HCEC 1CT (cell line): ENCODE measurements at places on chromosomes 1 and 21.

GRCh38 chr1:228141226-228142044 lies 1.4 kb downstream of the GUK1 start:
- DNase-seq, result no peak

DNA sequence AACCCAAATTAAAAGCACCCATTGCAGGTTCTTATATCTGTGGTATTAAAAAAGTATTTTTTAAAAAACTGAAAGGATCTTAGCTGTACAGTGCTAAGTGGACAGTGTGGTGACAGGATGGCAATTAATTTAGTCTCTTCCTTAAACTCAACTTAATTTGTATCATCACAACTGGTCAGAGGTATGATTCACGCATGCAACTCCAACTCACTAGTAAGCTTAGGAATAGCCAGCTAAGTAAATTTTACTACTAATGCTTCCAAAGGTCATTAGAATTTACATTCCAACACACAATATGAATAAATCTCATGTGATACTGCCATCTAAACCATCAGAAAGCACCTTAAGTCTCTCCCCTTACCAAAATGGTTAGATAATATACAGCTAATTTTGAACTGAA lies 35.4 kb downstream of the ENAH start:
- DNase-seq, result peak; percentile 63

- no peak for DNase-seq
Measured at GRCh38 chr1:53127546-53127945, 14.9 kb downstream of the SLC1A7 start.

DNA sequence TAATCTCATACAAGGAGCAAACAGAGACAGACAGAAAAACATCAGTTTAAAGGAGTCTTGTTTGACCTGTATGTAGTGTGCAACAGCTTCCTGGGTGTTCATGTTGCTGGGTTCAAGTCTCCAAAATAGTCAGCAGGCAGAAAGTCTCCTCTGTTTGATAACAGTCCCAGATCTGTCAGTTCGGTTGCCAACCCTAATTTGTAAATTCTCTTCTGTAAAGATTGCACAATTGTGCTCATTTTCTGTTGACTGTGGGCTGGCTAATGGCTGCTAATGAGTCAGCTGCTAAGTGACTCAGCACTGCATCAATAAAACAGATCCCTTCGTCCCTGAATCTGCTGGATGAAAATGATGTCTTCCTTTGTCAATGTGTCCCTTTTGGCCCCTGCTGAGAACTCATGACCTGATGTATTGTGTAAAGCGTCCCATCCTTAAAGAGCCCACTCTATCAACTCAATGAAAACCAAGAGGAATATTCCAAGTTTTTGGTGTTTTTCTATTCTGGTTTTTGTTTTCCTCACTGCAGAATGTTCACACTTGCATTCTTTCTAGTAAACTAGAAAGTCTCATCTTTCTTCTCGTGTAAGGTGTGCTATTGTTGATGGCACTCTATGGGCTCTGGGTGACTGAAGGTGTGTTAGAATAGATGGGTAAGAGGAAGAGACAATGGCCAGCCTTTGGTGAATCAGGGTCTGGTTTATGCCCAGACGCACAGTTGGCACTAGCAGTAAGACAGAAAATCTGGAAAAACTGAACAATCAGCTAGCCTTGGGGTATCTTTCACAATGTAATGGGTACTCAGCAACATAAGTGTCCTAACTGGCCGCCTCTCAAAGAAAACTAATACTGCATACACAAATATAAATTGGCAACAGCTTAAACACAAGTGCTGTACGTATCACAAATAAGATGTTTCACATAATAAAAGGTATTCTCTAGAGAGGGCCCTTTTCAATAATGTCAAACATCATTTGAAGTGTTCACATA lies 75.1 kb upstream of the SIPA1L2 start:
- DNase-seq, result peak; percentile 65

DNA sequence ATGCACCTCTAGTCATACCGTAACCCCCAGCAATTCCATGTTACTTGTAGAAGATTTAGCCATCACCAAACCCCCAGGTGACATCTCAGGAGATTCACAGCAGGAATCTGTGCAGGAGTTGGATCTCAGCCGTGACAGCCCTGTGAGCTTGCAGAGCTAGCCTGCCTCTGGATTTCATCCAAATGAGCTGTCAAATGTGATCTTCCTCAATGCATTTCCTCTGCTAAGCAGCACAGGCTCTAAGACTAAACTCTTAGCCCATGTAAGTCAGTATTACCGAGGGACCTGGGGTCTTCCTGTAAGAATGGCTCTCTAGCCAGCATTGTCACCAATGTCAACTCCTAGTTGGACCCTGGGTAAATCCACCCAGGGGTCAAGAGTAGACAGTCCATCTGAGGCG lies 41.7 kb downstream of the UMODL1 start:
- no peak for DNase-seq

DNA sequence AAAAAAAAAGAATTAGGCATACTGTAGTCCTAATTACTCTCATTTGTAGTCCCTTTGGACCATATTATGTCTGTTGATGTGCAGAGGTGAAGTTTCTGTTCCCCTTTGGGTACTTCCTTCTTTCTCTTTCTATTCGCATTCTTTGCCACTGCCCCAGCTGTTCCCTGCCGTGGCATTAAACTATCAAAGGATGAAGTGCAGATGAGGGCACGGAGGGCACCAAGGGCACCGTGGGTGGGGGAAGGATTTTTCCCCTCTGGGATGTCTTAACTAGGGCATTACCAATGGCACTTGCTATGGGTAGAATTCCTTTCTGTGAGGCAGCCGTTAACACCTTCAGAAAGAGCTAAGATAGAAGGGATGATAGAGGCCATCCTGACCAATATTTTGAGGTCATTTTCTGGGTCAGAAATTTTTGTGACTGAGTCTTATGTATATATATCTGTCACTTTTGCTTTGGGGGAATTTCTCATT lies 4.9 kb upstream of the MAPKAPK2 start:
- no peak for DNase-seq

DNA sequence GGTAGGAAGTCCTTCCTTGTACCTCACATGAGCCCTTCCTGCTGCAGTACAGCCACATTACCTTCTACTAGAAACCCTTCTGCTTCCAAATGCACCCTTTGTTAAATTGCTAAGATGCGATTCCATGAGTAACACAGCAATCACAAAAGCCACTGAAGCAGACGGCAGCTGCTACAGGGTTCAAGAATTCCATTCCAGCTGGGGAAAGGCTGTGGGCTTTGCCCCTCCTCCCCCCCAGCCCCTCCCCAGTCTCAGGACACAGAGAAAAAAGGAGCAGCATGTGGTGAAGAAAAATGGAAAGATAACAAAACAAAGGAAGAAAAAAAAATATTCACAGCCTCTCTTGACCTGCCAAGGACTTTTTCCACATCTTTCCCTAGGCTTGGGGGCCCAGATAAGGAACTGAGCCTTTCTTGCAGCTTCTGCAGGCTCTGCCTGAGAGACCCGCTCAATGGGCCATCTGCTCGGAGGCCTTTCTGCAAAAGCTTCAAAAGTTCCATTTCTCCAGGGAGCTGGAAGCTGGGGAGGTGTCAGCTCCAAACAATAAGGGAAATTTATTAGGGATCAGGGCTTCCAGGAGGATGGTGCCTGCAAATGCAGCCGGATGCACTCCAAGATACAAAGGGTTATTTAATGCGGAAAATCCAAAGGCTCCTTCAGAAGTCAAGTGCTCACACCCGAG lies 72.1 kb downstream of the SYT2 start:
- DNase-seq, result no peak
